ENCODE measurements at places on chromosomes 7 and 10.

DNA sequence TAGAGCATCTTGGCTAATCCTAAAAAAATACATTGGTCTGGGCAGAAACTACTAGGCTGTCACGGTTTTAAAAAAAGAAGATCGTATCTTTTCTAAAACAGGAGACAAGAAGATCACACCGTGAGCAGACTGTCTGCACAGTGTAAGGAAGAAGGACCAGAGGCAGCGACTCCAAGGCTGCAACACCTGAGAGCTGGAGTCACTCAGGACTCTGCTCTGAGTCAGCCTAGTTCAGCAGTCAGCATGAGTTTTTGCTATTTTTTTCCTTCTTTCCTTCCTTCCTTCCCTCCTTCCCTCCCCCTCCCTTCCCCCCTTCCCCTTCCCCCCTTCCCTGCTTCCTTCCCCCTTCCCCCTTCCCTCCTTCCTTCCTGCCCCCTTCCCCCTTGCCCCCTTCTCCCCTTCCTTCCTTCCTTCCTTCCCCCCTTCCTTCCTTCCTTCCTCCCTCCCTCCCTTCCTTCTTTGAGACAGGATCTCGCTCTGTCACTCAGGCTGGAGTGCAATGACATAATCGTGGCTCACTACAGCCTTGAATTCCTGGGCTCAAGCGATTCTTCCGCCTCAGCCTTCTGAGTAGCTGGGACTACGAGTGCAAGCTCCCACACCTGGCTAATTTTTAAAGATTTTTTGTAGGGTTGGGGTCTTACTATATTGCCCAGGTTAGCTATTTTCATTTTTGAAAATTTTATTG lies 24.4 kb downstream of the BAG3 start:
- no peak for DNase-seq

DNA sequence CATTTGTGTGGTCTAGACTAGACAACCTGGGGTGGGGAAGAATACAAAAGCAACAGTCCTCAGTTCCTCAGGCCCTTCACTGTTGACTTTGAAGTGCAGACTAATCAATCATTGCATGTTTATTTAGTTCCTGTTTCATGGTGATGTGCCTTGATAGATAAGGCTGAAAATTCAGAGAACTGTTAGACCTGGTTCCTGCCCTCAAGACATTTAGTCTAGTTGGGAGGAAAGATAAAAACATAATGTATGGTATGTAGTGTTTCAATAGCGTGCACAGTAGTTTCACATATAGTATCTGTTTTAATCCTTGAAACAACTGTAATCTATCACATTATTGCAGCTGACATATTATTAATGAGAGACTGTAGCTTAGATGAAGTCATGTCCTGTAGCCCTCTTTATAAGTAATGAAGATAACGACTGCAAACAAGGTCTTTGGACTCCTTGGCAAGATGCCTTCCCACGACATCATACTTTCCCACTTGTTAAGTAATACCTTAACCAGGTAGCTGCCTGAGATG lies 124.0 kb downstream of the CELF2 start:
- DNase-seq, result no peak

GRCh38 chr10:119705434-119705831 lies 20.4 kb upstream of the INPP5F start:
- DNase-seq, result no peak

DNA sequence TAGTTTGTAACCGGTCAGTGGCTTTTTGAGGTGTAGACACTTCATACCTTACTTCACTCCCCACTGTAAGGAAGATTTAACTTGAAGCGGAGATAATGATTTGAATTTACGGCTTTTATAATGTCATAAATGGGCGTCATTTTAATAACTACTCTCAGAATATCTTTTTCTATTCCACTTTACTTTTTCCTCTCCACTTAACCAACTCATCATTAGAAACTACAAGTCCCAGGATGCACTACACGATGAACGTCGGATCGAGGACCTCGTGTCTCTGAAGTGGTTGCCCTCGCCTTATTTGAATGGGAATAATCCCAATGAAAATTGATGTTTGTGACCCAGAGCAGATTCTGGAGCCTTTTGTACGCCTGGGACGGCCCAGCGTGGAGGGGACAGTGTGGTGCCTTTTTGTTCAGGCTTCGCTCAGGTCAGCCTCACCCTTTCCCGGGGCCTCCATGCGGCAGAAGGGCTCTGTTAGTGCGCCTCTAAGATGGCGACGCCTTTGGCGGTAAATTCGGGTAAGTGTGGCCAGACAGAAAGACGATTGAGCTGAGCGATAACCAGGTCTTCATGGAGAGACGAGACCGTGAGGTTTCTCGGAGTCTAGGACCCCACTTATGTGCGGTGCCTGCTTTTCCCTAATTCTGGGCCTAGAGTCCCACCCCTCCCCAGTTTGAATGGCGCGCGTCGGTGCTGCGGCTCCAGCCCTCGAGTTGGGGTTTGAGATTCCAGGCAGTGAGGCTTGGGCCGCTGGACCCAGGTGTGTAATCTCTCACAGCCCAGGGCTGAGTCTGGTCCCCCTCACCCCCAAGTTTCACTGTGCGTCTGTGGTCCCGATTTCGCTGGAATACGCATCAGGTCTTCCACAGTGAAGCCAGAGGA lies at the start of gene NUP205:
NUP205 (plus strand) TSS at position 463 of the 882 bp plus-strand sequence; CDS start at position 491, 28 bp downstream.
- DNase-seq, result peak; percentile 85

- no peak for DNase-seq
These were observed 369.5 kb downstream of the PHF14 start for GRCh38 chr7:11343136-11343535.

GRCh38 chr10:33215154-33215553 lies 119.3 kb downstream of the NRP1 start:
- DNase-seq, result no peak
